CD14-positive monocyte (primary cell): ENCODE measurements at places on chromosomes 13 and 19.

DNA sequence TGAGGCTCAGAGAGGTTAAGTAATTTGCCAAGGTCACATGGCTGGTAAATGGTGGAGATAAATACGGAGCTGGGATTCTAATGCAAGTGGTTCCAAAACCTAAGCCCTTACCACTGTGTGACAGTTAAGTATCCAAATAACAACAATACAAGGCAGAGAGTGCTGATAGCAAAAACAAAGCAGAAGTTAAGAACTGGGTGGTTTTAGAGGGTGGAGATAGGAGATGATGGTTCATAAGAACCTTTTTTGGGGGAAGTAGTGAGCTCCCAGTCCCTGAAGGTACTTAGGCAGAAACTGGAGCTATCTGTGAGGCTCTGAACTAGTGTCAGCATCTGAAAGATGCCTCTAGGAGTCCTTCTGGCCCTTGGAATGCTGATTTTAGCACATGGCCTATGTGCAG, 56.2 kb upstream of the UBE2L5 start:
- no peak for DNase-seq

GRCh38 chr13:23411706-23412105, 21.8 kb downstream of the SACS start:
- no peak for DNase-seq

- DNase-seq = no peak
Measured at GRCh38 chr13:41306271-41307145, 4.6 kb upstream of the NAA16 start.

DNA sequence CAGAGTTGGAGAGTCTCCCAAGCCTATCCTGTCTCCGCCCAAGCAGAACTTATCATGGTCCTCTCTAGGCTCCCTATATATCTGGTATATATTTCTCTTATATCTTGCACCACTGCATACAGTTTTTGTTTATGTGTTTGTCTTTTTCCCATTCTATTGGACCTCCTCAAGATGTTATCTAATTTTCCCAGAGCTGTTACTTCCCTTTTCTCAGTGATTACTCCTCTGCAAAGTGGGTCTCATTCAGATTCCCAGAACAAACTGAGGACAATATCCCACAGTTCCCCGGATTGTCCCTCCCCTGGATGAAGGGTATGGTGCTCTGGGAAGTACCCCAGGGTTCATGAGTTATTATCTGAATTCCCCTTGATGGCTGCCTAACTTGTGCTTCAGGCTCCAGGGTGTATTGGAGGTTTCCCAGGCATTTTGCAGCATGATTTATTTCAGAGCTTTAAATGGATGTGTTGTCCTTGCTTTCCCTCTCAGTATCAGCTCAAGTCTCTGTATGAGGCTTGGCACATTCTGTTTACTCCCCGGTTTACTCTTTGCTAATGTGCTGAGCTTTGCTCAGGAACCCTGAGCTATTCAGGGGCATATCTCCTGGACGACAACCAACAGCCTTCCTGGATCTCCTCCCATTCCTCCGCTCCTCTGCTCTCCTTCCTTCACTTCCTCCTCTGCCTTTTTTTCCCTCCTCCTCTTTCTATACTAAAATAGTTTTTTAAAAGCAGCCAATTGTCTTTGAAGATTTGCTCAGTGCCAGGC, 329.3 kb downstream of the SPRY2 start:
- no peak for DNase-seq

DNA sequence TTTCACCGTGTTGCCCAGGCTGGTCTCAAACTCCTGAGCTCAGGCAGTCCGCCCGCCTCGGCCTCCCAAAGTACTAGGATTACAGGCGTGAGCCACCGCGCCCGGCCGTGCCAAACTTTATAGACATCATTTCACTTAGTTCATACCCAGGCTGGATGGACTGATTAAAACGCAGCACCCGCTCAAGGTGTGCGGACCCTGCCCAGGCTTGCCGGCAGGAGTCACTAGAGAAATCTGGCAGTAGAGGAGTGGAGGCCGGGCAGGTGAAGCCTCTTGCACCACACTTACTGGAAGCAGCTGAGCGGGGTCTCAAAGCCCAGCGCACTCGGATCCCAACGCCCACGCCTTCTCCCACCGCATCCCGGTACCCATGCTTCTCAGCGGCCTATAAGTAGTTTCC, 11.4 kb downstream of the PTGIR start:
- DNase-seq = no peak

- DNase-seq = no peak
Measured at GRCh38 chr13:105513448-105513847, 1022.0 kb downstream of the EFNB2 start.

GRCh38 chr19:18833141-18833476, 1.4 kb downstream of the UPF1 start:
- no peak for DNase-seq

DNA sequence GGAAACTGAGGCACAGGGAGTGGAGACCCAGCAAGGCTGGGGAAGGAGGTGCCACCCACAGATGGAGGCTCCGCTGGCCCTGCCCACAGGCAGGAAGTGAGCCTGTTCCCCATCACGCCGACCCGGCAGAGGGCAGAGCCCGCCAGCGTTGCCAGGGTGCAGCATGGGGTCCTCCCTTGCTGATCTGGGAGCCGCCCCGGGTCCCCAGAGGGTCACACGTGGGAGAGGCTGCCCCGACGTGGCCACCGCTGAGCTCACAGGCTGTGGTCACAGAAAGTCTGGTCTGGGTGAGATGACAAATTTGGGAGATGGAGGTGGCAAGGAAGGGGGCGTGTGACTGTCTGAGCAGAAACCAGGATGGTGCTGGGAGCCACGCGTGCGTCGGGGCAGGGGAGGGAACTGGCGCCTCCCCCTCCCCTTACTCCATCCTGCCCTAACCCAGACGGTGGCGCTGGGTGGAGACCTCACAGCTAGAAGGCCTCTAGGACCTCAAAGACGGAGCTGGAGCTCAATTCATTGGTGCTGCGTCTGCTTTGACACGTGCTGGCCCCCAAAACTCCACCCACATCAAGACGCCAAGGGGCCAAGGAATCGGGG, 7.7 kb downstream of the MEX3D start:
- DNase-seq = no peak
